ENCODE measurements at places on chromosomes 11 and 22.
A peak's percentile ranks its signal among the peaks of the same experiment; 100 is the strongest.

GRCh38 chr11:86623041-86623621, 49.3 kb downstream of the ME3 start:
- no peak for DNase-seq

- DNase-seq = peak; percentile 91
Measured at GRCh38 chr11:130945896-130946295, 29.6 kb upstream of the SNX19 start.

DNA sequence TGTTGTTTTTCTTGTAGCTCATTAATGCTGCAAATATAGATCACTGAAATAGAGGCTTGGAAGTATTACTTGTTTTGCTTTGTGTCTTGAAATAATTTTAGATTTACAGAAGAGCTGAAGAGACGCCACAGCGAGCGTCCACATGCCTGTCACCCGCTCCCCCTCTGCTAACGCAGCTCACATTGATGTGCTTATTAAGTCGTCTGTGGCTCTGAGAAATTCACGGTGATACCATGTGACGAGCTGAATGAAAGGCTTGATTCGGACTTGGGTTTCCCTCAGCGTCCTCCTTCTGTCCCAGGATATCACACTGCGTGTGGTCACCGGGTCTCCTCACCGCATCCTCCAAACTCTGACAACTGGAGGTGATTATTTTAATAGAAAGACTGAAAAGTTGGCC, 365.4 kb downstream of the BRD1 start:
- DNase-seq = no peak

DNA sequence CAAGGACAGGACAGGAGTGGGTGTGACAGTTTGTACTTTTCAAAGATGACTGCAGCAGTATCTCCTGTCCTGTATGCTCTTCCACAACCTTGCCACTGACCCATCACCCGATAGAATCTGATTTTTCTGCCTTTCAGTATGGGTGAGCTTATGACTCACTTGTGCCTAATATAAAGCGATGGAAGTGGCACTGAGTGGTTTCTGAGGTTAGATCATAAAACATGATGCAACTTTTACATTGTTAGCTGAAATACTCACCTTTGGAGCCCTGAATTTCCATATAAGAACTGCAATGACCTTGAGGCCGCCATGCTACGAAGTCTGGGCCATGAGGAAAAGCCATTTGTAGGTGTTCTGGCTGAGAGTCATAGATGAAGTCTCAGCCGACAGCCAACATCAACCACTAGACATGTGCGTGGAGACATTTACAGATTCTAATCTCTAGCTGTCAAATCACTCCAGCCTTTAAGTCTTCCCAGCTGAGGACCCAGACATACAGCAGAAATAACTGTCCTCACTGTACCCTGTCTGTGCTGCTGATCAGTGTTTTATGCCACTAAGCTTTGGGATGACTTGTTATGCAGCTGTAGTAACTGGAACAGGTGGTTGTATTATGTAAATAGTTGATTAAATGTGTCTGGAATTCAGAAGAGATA, 105.9 kb upstream of the ARHGAP20 start:
- DNase-seq = no peak

Measured in posterior vena cava (tissue), 2 donors.